ENCODE measurements at places on chromosomes 4 and X. TPM values are rescaled to one million over a fixed set of nuclear protein-coding genes. Genes with fewer than 3 reads are reported as not detected.
A peak's percentile ranks its signal among the peaks of the same experiment; 100 is the strongest.

GRCh38 chr4:89306486-89307177 is 968 bp downstream of the GPRIN3 start:
- peak; percentile 35 for DNase-seq

Gene CXCL8
- 0.56 TPM for total RNA-seq

Gene KLHL13
- 0.39 TPM for total RNA-seq

DNA sequence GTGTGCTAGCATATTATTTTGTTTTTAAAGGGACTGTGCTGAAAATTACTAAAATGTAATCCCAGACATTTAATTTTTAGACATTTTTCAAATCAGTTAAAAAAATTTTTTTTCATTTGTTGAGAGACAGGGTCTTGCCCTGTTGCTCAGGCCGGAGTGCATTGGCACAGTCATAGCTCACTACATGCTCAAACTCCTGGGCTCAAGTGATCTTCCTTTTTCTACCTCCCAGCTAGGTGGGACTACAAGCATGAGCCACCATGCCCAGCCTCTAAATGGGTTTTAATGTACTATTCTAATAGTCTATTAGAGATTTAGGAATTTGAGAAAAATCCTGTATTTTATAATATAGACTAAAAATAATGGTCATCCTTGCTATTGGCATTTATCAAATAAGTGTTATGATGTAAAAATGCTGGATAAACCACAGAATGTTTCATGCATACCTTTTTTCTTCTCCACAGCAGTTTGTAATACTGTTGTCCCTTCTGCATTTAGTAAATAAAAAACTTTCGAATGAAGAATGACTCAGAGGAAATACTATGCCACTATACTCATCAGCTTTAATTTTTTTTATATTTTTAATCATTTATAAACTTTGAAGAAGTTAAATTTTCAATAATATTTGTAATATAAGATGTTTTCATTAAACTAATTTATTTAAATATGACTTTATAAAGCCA is 29.9 kb downstream of the CPEB2 start:
- no peak for DNase-seq

Data from activated CD4-positive, alpha-beta memory T cell treated with anti-CD3 and anti-CD28 coated beads for 36 hours (primary cell).